Spleen (tissue), 13 donors: ENCODE measurements at places on chromosomes 16 and 17.

DNA sequence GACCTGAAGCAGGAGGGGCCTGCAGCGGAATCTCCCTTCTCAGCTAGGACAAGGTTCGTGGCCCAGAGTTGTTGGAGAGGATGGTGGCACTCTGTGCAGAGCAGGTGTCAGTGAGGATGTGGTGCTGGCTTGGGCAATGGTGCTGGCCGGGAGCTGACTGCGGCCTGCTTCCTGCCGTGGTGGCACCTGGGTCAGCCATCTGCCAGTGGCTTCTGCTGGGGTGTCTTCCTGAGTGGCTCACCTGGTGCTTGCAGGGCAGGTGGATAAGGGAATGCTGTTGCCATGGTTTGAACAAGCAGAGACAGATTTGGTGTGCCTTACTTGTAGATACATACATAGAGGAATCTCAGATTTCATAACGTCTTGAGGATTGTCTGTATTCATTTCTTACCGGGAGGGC lies 69.6 kb downstream of the SEC14L1 start:
- DNase-seq: peak; percentile 66

- no peak for DNase-seq
These were observed 4.5 kb upstream of the CMTM4 start for GRCh38 chr16:66701026-66701425.

DNA sequence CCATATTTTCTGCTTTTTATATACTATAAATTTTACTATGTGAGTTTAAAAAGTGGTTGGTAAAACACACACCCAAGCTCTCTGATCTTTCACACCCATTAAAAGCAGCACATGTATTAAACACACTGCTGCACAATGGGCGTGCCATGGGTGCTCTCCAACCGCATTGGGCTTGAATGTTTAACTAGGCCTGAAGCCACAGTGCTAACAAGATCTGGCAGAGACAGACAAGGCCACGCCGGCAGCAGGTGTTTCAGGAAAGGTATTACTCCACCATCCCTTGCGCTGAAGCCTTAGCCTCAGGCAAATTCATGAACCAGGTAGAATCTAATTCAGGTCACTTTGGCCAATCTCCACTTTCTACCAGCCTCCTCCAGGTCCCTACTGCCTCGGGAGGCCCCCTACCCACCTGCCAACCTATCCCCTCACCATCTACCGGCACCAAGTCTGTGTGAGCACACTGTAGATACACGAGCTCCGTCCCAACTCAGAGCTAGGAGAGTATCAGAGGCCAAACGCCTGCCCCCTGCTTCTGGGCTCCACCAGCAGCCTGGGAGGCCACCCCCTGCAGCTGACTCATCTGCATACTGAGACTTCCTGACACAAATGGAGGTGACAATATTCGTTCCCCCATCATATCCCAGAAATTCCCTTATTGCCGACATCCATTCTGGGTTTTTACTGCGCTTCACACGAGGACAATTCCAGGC lies 95.0 kb downstream of the ADCY9 start:
- DNase-seq: no peak

DNA sequence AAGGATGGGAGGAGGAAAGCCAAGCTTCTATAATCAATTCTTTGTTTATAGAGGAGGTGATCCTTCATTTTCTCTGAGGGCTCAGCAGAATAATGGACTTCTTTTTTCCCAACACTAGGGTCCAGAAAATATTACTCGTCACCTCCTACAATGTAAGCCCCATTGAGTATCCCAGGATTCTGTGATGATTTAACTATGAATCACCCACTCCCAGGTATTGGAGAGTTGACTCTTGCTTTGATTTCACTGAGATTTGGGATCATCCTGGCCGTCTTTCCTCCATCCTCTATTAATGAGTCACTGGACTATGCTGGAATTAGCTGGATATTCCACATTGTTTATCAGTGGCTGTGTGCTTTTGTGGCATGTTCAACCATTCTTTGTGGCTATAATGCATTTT lies 452.0 kb downstream of the NPIPA7 start:
- DNase-seq: no peak

DNA sequence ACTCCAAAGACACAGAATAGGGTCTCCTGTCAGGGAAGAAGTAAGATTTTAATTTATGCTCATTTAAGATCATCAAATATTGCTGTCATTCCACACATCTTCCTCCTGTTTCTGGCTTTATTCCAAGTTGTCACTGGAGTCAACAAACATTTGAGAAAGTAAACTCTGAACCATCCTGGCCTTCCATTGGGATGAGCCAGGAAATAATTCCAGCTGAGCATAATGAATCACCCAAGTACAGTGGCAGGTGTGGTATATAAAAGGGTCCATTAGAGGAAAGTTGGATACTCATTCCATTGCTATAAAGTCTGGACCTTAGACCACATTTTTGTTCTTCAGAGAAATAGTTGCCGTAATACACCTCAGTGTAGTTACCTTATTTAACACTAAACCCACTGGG lies 246.1 kb downstream of the SLC39A11 start:
- no peak for DNase-seq

GRCh38 chr16:4060009-4060408 lies 56.2 kb downstream of the ADCY9 start:
- DNase-seq: no peak

DNA sequence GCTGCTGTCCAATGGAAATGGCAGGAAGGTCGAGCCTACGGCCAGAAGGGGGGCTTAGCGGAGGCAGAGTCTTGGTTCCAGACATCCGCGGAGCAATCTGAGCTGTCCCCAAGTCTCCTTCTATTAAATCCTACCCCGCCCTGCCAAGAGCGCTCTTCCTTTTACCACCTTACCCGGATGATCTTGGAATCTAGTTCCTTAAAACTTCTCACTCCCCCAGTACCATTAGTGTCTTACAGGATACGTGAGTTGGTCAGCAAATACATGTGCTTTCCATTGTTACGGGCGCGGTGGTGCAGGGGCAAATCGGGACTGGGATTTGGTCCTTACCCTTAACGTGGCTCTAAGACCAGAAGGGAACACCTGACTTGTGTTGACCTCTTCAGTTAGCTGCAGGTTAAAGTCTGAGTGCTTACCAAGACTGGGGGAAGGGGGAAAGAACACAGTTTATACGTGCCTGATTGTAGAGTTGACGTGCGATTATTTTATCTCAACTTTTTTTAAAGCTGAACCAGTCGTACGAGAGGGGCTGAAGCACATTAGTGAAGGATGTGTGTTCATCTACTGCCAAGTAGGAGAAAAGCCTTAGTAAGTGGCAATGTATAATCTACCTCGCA lies 495 bp downstream of the TXNDC17 start:
- DNase-seq: no peak

DNA sequence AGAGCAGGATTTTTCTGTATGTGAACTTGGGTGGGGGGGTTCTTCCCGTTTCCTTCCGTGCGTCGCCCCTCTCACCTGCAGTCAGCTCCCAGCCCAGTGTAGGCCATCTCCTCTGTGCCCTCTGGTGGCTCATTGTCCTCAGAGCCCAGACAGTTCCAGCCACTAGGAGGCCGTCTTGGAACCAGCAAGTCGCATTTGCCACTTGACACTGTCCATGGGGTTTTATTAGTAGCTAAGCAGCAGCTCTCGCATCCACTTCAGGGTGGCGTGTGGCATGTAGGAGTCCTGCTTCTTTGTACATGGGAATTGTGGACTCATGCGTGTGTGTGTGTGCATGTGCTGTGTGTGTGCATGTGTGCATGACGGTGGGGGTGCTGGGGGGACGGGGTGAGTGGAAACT lies 74.0 kb downstream of the SEC14L1 start:
- DNase-seq: no peak

- DNase-seq: no peak
These were observed 9.1 kb upstream of the PSMC3IP start for GRCh38 chr17:42586514-42587230.

DNA sequence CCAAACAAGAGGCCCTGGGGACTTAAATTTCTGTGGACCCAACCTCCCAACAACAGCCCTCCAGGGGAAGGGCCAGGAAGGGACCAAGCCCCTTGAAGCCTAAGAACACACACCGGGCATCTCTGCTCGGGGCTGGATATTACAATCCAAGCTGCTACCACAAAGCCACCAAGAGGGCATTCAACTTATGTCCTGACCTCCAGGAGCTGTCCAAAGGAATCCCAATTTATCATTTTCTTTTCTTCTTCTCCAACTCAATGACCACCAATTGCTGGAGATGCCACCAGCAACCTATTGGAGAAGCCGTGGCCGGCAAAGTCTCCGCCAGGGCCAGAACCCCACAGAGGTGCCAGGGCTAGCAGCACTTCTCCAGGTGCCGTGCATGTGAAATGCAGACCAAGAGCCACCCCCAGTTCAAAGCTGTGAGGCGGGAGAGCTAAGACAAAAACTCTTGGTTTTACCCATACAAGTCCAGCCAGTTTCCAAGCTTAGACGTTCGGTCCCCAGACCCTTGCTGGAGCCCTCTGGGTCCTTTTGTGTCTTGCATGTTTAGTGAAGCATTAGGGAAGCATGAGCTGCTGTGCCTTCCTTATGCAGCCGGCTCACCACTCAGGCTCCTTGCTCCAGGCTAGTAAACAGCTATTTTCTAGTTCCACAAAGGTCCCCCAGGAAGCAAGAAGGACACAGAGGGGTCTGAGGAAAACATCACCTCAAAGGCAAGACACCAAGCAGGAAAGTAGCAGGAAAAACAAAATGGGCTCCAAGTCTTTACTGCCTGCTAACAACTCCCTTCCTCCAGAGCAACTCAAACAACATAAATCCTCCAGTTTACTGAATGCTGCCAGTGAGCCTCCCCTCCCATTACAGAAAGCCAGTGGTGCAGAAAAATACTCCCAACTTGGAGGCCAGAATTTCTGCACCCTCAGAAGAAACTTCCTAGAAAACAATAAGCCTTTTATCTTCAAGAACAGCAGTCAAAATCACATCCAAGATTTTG lies 3.2 kb downstream of the PITPNA start:
- DNase-seq: peak; percentile 66

DNA sequence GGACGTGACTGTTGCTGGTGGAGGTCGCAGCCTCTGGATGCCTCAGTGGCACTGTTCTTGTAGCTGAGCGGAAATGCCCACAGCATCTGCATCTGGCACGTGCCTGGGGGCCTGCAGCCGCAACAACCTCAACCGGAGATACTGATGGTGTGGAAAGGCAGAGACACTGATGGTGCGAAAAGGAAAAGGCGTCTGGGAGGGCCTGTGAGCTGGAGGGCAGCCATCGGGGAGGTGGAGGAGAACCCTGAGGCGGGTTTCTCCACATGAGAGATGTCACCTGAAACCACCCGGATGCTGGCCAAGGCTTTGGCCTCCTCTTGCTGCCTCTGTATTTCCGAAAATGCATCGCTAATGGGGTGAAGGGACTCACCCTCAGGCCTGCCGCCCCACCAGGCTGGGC lies 284.8 kb upstream of the WSB1 start:
- no peak for DNase-seq

DNA sequence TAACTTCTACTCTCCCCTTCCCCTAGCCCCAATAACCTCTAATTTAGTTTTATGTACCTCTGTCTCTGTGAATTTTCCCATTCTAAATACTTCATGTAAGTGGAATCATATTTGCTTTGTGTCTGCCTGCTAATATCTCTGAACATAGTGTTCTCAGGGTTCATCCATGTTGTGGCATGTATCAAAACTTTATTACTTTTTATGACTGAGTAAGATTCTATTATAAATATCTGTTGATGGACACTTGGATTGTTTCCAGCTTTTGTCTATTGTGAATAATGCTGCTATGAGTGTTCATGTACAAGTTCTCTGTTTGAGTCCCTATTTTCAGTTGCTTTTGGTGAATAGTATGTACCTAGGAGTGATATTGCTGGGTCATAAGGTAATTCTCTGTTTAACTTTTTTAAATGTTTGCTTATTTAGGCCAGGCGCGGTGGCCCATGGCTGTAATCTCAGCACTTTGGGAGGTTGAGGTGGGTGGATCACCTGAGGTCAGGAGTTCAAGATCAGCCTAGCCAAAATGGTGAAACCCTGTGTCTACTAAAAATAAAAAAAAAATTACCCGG lies 92.8 kb downstream of the CHD9 start:
- no peak for DNase-seq

DNA sequence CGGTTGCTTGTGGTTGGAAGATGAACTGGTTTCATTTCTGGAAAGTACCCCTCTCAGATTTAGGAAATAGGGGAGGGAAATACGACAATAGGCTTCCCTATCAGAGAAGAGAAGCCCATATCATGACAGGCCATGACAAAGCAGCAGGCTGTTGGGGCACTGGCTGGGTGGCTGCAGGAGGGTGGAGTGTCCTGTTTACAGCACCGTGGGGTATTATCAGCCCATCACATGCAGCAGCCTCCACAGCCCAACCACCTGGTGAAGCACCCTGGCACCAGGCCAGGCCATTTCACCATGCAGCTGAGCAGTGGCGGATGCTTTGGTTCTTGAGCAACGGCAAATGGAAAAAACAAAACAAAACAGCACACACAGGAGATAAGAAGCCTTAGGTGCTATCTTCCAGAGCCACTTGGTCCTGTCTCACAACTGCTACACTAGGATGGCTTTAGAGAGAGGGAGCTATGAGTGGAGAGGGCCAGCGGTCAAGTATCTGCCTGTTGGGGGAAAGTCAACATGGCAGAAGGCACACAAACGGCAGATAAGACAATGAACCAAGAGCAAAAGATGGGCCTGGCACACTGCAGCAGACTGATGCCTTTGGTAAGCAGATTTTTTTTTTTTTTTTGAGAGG lies 24.2 kb downstream of the FAM117A start:
- peak; percentile 98 for DNase-seq

- no peak for DNase-seq
These were observed 414.4 kb upstream of the EEF2KMT start for GRCh38 chr16:5512014-5512413.

DNA sequence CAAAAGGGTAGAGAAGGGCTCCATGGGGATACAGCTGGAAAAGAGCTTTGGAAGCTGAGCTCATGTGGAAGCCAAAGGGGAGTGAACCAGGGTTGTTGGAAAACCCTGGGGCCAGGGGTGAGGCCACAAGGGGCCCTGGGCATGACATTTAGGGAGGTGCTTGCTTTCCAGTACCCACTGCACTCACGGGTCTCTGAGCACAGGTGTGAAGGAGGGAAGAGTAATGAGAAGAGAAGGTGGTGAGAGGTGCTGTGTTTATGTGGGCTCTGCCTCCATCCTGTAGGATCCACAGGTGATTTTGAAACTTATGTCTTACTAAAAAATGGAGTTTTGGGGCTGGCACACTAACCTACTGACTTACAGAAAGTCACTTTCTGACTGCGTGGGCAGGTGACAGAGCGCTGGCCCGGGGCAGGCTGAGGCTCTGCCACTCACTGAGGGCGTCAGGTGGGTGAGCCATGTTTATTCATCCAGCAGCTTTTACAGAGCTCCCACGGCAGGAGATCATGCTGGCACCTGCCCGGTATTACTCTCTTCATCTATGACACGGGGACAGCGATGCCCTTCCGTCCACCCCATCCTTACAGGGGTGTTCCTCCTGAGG lies 18.9 kb downstream of the KSR1 start:
- no peak for DNase-seq
